Activated CD4-positive, alpha-beta T cell treated with anti-CD3 and anti-CD28 coated beads, Interleukin-2, amount 10 ng/mL, durations not matched to agents 7 days and 5 days (primary cell): ENCODE measurements at places on chromosomes 16 and 17.

GRCh38 chr16:71201054-71201453 is 29.5 kb downstream of the HYDIN start:
- no peak for DNase-seq

GRCh38 chr17:921161-921560 is 58.4 kb downstream of the NXN start:
- no peak for DNase-seq

DNA sequence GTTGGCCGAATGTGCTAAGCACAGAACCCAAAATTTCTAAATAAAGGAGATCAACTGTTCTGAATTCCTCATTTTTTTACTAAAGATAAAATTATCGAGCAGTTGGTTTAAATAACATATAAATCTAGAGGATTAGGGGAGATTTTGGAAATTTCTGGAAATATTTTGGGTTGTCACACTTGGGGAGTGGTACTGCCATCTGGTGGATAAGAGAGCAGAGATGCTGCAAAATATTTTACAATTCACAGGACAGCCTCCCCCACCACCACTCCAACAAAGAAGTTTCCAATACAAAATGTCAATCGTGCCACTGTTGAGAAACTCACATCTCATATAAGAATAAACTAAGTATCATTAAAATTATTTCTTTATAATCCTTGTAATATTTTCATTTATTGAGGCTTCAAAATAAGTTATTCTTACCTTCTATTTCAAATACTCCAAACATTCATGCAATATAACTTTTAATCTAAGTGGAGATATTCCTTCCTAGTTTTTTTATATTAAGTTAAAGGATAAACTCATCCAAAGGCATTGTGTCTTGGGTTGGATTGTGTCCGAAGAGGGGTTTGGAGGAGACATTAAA is 17.0 kb upstream of the ABCA8 start:
- DNase-seq = no peak

GRCh38 chr16:8729779-8730334 is 55.4 kb downstream of the ABAT start:
- no peak for DNase-seq

DNA sequence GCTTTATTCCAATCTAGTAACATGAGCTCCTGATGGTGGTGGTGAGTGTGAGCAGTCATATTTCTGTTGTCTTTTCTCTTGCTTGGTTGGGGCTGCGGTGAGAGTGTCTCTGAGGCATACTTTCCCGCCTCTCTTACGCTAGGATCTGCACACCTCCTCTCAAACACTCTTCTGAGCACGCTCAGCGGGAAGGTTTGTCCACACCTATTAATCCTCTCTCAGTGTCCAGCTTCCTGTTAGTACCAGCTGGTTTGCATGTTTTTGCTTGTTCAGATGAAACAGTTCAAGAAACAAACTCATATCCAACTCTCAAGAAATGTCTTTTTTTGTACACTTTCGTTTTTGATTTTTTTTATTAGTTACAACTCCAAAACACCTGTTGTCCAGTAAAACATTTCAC is 89.5 kb downstream of the CCDC182 start:
- DNase-seq = no peak

DNA sequence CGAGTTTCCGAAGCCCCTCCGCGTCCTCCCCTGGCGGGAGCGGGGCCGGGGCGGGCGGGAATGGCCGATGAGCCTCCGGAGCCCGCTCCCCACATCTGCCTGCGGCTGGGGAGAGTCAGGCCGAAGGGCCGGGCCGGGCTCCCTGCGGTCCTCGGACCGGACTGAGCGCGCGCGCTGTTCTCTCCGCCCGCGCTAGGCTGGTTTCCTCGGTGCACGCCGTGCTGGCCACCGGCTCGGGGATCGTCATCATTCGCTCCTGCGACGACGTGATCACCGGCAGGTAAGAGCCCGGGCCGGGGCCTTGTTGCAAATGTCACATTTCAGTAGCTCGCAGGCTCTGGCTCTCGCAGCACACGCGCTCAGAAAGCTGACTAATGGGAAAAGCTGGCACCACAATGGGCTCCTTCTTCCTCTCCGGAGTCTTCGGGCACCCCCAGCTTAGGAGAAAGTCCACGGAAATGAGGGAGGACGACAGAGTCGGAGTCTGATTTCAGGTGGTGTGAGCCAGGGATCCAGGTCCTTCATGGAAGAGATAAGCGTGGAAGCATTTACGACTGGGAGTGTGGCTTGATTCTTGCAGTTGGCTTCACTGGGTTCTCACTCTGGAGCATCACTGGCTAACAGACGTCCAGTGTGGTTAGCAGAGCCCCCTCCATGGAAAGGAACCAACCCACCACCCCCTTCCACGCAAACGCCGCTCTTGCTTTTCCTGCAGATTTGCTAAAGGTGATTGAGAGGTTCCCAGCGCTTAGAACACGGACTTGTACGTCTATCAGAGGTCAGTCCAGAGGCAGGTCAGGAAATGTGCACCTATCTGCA is 715 bp downstream of the TLCD3A start:
- DNase-seq = peak; percentile 39

DNA sequence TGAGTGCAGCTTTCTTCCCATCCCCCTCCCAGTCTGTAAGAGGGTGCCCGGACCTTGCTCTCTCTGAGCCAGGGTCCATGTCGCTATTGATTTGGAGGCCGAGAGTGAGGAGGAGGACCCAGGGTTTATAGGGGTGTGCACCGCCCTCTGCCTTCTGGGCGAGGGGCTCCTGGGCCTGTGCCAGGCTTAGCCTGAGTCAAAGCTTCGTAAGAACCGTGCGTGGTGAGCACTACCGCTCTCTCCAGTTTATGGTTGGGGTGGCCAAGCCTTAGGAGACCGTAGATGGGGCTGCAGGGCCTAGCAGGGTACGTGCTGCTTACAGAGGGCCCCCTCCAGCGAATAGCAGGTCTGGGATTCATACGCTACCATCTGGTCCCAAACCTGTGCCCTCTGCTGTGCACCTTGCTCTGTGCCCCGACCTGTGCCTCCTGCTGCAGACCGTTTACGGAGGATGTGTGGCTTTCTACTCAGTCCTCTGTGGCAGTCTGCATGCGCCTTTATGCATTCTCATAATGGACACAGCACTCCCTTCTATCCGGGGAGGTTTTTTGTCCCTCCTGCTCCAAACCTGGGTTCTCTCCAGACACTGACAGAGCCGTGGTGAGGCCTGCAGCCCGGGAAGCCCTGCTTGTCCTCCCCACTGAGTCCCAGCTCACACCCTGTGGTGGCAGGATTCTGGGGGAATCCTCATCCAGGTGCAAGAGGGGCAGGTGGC is 54.7 kb downstream of the PGS1 start:
- DNase-seq = no peak

GRCh38 chr17:77345260-77345910 is 204.6 kb downstream of the SEC14L1 start:
- no peak for DNase-seq

DNA sequence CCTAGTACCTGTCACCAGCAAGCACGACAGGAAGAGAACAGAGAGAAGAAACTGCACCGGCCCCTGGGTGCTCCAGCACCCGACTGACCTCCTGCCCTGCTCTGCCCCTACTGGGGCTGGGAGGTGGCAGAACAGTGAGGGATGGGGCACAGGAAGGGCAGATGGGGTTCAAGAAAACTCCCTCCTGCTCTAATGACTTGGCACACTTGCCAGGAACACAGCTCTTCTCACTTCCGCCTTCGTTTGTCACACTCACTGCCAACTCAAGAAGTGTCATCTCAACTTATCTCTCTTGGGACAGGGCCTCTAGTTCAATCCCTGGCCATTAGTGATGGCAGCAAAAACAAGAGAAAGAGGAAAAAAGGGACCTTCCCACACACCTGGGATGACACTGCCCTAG is 42.7 kb upstream of the ICAM2 start:
- no peak for DNase-seq

DNA sequence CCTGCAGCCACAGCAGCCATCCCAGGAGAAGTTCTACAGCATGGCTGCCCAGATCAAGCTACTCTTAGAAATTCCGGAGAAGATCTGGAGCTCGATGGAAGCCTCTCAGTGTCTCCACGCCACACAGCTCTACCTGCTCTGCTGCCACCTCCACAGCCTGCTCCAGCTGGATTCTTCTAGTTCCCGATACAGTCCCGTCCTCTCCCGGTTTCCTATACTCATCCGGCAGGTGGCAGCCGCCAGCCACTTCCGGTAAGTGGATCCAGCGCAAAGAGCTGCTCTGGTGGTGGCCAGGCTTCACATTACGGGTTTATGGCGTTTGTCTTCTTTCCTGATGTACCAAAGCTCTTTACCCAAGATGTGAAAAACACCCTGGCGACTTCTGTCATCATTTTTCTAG is 3.6 kb downstream of the COG1 start:
- no peak for DNase-seq
